Stimulated activated CD8-positive, alpha-beta memory T cell treated with anti-CD3 and anti-CD28 coated beads, Interleukin-15, amount 100 ng/mL, for 4 hours (primary cell): ENCODE measurements at places on chromosomes 5 and 9.

DNA sequence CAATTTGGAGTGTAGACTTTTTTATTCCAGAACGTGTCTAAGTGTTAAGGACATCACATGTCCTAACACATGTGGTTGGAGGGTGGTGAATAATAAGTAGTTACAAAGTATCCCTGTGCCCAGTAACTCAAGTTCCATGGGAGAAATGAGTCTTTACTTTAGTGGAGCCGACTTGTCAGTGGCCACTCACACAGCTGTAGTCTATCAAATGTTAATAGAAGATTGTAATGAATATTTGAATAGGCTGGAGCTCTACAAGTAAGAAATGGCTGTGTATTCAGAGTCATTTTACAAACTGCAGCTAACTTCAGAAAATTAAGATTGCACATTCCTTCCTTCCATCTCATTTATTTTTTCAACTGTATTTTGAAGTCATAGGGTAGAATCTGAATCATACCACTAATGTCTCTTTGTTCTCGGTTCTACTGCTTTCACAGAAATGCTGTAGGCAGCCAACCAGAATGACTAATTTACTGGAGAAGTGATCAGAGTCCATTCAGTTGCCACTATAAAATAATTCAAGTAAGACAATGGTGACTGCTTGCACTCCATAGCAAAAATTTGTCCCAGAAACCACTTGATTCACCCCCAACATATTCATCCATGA, 394.8 kb downstream of the NR2F1-AS1 start:
- no peak for DNase-seq

GRCh38 chr5:120372899-120373298, 91.2 kb upstream of the PRR16 start:
- no peak for DNase-seq

DNA sequence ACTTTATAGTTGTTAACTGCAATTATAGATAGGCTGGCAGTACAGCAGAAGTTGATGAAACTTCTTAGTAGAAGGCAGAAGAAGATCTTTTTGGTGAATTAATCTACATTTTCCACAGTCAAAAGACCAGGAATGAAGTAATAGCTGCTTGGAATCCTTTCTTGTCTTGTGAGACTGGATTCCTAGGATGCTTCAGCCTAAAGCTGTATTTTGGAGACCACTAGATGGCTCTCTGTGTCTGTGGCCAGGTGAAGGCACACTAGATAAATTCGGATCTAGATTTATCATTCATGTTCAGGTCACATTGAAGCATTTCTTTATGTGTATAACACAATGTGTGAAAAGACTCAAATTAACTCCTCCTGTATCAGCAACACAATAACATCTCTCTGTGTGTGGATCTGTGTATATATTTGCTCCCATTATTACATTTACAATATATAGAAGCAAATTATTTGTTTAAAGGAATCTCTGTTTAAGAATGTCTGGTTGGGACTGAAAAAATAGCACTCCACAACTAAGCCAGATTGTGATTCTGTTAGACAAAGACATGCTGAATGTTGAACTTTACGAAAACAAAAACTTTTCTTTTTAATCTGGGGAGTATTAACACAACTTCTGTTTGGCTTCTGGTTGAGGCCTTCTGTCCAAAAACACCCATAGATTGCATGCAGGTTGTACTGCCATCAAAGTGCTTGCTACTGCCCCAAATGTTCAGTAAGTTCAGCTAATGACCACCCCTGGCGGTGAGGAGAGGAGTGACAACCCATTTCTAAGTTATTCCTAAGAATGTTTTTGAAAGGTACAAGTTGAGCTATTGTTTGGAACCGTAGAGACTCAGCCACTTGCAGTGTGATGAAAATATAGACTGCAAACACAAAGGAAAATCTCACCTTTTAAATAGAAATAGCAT, 10.6 kb downstream of the GRIN3A start:
- DNase-seq, result no peak

GRCh38 chr5:139575751-139576150, 14.6 kb downstream of the UBE2D2 start:
- no peak for DNase-seq

DNA sequence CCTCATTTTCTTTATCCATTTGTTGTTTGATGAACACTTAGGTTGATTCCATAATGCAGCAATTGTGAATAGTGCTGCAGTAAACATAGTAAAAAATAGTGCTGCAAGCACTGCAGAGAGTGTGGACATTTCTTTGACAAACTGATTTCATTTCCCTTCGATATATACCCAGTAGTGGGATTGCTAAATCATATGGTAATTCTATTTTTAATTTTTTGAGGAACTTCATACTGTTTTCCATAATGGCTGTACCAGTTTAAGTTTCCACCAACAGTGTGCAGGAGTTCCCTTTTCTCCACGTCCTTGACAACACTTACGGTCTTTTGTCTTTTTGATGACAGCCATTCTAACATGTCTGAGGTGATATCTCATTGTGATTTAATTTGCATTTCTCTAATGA, 138.2 kb upstream of the PLPPR1 start:
- DNase-seq, result no peak

- DNase-seq, result no peak
Observed at GRCh38 chr9:77677957-77678535, 29.9 kb upstream of the GNA14 start.

DNA sequence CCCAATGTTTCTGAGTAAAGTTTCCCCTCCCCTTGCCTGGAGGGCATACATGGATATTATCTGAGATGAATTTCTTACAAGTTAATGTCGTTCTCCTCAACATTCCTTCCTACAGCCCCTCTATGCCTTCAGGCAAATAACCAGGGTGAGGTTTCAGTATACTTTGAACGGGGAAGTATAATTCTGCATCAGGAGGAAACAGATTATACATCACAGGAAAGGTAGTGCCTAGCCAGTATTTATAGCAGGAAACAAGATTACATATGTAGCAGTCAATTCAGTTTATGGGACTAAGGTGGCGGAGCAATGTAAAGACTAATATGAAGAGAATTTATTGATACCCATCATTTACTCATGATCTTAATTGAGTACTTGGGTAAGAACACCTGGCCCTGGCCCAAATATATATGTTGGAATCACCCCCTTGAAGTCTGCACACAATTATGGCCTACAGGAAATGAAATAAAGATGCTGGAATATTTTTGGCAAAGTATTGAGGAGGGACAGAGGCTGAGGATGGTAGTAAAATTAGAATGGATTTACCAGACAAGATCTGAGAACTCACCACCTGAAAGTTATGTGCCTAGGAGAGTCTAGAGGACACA, 661.1 kb downstream of the PTPRD start:
- no peak for DNase-seq

- DNase-seq, result no peak
Observed at GRCh38 chr5:124355928-124356327, 390.5 kb downstream of the ZNF608 start.

DNA sequence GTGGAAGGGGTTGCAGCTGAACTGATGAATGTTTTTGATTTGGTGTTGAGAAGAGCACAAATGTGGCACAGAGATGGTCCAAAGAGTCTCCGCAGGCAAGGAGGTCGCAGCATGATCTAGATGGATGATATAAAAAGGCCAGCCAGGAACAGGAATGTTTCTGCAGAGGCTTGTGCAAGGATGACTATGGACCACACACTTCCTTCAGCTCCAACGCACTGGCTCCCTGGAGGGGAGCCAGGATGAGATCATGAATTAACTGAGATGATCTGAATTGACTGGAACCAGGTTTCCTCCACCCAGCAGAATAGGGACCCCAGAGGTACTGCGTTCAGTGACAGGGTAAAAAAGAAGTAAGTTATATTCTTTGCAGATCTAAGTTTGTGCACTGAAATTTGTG, 89.0 kb downstream of the ARSB start:
- DNase-seq, result no peak

GRCh38 chr9:22165144-22165543, 156.0 kb upstream of the CDKN2B start:
- no peak for DNase-seq
